ENCODE measurements at places on chromosomes 7 and 10.

DNA sequence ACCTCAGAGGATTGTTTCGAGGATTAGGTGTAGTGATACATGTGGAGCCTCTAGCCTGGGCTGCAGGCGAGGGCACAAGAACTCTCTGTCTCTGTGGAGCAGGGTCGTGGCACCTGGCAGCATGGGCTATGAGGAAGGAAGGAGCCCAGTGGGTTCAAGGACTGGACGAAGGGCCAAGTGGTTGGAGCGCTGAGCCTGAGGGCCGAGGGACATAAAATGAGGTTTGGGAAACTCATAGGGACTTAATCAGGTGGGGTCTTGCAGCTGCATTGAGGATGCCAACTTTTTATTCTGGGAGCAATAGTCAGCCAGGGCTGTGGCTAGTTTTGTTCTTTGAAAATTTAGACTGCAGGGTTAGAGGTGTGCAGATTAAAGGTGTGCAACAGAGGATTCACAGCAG lies 33.0 kb upstream of the ZNF32 start:
- DNase-seq: no peak

DNA sequence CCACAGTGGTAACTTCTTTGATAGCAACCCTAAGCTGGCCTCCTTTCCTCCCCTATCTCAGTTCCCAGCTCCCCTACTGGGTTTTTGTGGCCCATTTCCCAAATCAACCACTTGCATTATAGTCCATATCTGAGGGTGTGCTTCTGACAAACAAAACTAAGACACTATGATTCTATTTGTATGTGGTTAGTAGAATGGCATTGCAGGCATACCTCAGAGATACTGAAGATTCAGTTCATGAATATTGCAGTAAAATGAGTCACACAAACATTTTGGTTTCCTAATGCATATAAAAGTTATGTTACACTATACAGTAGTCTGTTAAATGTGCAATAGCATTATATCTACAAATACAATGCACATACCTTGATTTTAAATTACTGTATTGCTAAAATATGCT lies 15.4 kb upstream of the TMEM243 start:
- no peak for DNase-seq

DNA sequence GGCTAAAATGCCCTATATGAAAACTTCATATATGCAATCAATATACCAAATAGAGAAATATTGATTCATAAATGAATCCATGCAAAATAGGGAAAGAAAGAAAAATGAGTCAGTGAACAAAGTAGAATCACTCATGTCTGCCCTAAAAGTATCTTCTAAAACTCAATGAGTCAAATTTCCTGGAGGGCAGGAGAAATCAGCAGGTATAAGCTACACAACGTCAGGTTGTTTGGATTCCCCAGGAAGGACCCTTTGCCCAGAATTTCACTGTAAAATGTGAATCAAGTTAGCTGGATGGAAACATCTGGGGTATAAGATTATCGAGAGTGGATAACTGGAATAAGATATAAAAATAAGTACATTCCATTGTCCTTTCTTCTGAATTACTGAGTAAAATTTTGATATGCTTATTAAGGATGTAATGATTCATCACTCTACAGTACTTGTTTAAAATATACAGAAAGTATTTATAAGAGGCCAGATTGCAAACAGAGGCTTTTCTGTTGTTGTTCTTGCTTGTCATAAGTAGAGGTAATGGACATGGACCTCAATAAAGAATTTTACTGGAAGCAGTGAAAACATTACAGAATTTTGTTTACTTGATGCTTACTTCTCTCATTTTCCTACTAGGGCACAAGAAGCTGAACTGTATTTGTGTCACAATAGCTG lies 99.0 kb downstream of the AGMO start:
- DNase-seq: no peak

GRCh38 chr10:16856567-16856966 lies 39.3 kb upstream of the RSU1 start:
- no peak for DNase-seq

DNA sequence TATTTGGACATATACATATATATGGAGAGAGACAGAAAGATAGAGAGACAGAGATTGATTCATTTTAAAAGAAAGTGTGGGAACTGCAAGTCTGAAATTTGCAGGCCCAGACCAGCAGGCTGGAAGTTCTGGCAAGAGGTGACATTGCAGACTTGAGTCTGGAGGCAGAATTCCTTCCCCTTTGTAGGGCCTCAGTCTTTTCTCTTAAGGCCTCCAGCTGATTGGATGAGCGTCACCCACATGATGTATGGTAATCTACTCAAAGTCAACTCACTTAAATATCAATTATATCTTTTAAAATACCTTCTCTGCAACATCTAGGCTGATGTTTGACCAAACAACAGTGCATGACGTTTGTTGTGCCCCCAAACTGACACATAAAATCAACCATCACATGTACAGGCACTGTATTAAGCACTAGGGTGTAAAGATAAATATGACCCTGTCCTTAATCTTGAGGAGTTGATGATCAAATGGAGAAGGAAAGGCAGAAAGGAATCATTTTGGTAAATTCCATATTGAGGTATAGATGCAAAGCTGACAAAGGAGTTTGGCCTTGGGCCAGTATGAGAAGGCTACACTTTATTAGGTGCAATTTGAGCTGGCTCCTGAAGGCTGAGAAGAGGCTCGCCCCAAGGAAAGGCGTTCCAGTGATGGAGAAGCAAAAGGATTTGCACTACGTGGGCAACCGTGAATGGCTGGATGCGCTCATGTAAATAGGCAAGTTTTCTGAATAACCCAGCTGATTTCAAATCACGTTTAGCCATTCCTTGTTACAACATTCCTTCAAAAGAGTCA lies 52.6 kb downstream of the BPGM start:
- DNase-seq: no peak

DNA sequence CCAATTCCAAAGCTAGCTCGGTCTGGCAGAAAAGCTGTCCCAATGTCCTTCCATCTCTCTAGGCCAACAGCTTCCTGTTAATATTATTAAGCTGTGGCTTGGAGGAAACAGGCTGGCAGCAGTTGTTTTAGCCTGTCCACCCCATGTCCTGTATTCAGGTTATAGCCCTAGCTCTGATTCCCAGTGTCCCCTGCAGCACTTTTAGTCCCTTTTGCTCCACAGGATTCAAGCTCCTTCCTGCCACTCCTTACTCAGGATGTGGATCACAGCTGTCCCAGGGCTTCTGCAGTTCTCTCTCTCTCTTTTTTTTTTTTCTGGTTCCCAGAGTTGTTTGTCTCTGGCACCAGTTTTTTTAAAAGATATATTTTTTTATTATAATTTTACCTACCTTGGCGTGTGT lies 85.2 kb downstream of the PPP1R17 start:
- no peak for DNase-seq

DNA sequence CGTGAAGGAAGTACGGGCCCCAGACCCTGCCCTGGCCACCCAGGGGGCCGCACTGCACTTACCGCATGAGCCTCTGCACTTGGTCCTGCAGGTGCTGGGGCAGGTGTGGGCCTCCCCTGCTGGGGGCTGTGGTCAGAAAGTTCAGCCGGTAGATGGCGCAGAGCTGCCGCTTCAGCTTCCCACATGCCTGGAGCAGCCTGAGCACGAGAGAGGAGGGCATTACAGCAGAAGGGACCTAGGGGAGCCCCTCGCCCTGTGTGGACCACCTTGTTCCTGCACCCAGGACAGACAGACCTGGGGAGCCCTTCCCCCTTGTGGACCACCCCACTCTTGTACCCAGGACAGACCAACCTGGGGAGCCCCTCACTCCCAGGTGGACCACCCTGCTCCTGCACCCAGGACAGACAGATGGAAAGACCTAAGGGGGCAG lies 8.7 kb upstream of the PYROXD2 start:
- no peak for DNase-seq

DNA sequence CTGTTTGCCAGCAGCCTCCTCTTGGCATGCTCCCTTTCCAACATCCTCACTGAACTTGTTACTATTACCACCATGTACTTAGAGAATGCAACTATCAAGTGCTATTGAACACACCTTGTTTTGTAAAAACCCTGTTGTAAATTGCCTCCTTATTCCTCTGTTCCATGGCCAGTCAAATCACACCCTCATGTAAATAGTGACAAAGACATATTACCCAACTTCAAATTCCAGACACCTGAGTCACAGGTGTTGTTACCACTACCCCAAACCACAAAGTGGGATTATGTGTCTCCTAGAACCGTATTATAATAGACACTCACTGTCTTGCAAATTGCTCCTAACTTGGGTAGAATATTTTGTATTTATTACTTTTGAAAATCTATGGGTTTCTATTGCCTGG lies 263.2 kb upstream of the C7orf33 start:
- no peak for DNase-seq

- no peak for DNase-seq
These were observed 21.8 kb upstream of the KIF5B start for GRCh38 chr10:32077896-32078485.

DNA sequence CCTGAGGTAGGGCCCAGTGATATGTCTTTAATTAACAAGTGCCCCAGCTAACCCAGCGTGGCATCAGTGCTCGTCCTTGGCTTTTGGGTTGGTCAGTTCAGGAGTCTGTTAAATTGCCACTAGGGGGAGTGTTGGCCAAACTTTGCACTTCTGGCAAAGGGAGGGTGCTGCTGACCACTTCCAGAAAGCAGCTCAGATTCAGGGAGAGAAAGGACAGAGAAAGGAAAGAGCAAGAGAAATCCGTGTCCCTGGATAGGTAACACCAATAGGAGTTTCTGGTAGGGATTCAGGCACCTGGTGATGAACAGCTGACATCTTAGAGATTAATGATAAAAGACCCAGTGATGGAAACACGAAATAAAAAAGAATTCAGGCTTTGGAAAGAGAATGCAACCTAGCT lies 243.1 kb upstream of the AOAH start:
- DNase-seq: no peak

DNA sequence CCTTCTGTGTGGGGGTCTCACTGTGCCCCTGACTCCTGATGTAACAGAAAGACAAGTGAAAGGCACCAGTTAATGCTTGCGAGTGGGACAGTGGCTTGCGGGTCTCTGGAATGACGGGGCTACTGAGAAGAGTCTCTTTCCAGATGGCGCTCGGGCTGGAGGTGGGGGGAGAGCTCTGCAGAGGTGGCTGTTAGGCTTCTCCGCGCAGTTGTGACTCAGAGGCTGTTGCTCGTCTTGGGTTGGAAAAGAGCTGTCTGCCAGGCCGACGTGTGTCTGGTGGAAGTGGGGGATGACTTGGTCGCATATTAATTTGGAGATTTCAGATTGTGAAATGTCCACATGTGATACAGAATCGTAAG lies 27.9 kb upstream of the SH2B2 start:
- DNase-seq: no peak

DNA sequence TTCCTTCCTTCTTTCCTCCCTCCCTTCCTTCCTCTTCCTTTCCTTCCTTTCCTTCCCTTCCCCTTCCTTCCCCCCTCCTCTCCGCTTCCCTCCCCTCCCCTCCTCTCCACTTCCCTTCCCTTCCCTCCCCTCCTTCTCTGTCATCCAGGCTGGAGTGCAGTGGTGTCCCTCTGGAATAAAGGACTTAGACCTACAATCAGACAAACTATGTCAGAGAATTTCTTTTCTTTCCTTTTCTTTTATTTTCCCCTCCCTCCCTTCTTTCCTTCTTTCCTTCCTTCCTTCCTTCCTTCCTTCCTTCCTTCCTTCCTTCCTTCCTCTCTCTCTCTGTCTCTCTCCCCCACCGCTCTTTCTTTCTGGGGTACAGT lies 242.2 kb downstream of the GATA3 start:
- DNase-seq: no peak

- no peak for DNase-seq
These were observed 109.8 kb upstream of the PALS2 start for GRCh38 chr7:24463474-24463873.

- DNase-seq: no peak
These were observed 515 bp downstream of the BEND7 start for GRCh38 chr10:13528123-13528874.
